Nephron progenitor cell (in vitro differentiated cells): ENCODE measurements at places on chromosomes 7 and 10.

- no peaks in the 10 kb centered on the region for H3K4me1 ChIP-seq
- no peak overlapping the region for H3K4me3 ChIP-seq
- H3K27me3 ChIP-seq: peaks cover 6% of the 10 kb centered on the region
- DNase-seq: no peak
- no peaks in the 10 kb centered on the region for H3K36me3 ChIP-seq
These were observed 424.9 kb upstream of the DPP6 start for GRCh38 chr7:153627323-153627722.

GRCh38 chr7:158781217-158781973, 47.9 kb downstream of the ESYT2 start:
- H3K4me1 ChIP-seq: no peaks in the 10 kb centered on the region
- DNase-seq: no peak
- no peak overlapping the region for H3K4me3 ChIP-seq
- no peaks in the 10 kb centered on the region for H3K27me3 ChIP-seq

GRCh38 chr10:4595719-4596319, 230.2 kb upstream of the AKR1E2 start:
- H3K4me1 ChIP-seq: no peaks in the 10 kb centered on the region
- H3K27ac ChIP-seq: no peak overlapping the region
- no peaks in the 10 kb centered on the region for H3K27me3 ChIP-seq
- DNase-seq: no peak
- no peaks in the 10 kb centered on the region for H3K36me3 ChIP-seq

GRCh38 chr10:79377557-79378382, 30.5 kb downstream of the PPIF start:
- DNase-seq: no peak
- no peak overlapping the region for H3K4me3 ChIP-seq
- peaks cover 4% of the 10 kb centered on the region for H3K36me3 ChIP-seq
- no peak overlapping the region for H3K27ac ChIP-seq
- peaks cover 23% of the 10 kb centered on the region for H3K4me1 ChIP-seq
